ENCODE measurements at places on chromosomes 4 and X.

DNA sequence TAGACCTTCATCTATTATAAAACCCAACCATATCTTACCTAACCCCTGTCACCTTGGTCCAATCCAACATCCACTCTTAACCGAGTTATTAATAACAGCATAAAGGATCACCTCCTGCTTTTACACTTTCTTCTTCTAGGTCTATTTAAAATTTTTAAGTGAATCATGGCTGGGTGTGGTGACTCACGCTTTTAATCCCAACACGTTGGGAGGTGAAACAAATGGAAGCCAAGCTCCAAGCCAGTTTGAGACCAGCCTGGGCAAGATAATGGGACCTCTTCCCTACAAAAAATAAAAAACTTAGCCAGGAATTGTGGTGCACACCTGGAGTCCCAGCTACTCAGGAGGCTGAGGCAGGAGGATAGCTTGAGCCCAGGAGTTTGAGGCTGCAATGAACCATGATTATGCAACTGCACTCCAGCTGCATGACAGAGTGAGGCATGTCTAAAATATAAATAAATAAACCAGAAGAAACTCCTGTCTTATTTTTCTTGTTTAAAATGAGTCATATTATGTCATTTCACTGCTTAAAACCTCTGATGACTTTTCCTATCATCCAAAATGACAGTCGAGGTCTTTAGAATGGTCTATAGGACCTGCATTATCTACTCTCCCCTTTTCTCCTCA lies 188.4 kb downstream of the GASK1B start:
- DNase-seq: no peak

- DNase-seq: no peak
Measured at GRCh38 chr4:102217345-102217744, 127.9 kb downstream of the SLC39A8 start.

DNA sequence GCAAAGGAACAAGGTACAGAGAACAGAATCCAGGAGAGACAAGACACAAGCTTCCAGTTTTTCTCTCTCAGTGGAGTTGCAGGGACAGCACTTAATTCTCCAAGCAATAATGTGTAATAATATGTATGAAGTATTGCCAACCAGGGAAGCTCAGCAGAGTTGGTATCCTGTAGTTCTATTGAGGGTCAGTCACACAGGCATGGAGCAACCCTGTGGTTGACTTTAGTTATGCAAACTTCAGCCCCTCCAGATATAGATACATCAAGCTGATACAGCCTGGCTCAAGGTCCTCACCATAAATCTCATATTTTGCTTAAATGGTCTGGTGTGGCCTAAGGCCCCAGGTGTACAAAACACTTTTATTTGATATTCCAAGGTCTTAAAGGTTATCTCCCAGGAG lies 248.6 kb upstream of the EPHA5 start:
- DNase-seq: no peak

GRCh38 chrX:128216364-128216763 lies 164.2 kb upstream of the ACTRT1 start:
- DNase-seq: no peak

GRCh38 chr4:78747475-78747922 lies 28.7 kb upstream of the BMP2K start:
- no peak for DNase-seq

DNA sequence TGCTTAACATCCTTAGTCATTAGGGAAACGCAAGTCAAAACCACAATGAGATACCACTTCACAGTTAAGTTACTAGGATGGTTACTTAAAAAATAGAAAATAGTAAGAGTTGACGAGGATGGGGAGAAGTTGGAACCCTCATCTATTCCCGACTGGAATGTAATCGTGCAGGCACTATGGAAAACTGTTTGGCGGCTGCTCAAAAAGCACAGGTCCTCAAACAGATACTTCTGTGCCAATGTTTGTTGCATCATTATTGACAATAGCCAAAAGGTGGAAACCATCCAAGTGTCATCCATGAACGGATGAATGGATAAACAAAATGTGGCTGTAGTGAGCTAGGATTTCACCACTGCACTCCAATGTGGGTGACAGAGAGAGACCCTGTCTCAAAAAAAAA lies 11.7 kb downstream of the CTAG1B start:
- no peak for DNase-seq

DNA sequence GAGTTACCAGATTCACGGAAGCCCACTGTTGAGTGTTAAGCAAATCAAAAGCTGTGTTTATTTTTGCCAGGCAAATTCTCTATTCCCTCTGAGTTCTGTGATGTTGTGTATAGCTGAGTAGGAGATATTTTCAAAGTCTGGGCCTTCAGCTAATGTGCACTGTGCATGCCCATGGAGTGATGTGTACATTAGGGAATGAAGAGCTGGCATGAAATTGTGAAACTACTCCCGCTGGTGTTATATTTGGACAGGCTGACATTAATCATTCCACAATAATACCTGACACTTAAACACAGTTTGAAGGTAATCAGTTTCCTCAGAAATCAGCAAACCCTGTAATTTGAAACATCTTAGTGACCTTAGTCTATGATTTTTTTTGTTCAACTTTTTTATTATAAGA lies 88.1 kb upstream of the MBNL3 start:
- DNase-seq: no peak

DNA sequence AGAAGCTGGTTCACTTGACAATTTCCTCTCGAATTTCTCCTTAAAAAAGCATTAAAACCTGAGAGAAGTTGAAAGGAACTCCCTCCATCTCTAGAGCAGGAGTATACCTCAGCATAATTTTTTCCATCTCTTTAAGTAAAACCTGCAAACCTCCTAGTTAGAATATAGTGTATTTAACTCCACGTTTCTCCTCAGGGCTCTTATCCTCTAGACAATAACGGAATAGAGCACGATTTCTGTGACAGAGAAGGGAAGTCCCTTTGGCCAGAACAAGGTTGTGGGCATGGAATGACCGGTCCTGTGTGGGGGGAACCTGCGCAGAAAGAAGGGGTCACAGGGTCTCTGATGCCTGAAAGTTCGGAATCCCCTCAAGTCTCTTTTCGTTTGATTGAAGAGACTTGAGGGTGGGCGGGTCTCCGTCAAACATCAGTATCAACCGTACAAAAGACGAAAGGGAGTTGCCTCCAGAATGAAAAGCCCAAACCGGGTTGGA lies 697 bp downstream of the ZNF280C start:
- DNase-seq: no peak

- DNase-seq: no peak
Measured at GRCh38 chr4:111754003-111754402, 391.3 kb upstream of the FAM241A start.

DNA sequence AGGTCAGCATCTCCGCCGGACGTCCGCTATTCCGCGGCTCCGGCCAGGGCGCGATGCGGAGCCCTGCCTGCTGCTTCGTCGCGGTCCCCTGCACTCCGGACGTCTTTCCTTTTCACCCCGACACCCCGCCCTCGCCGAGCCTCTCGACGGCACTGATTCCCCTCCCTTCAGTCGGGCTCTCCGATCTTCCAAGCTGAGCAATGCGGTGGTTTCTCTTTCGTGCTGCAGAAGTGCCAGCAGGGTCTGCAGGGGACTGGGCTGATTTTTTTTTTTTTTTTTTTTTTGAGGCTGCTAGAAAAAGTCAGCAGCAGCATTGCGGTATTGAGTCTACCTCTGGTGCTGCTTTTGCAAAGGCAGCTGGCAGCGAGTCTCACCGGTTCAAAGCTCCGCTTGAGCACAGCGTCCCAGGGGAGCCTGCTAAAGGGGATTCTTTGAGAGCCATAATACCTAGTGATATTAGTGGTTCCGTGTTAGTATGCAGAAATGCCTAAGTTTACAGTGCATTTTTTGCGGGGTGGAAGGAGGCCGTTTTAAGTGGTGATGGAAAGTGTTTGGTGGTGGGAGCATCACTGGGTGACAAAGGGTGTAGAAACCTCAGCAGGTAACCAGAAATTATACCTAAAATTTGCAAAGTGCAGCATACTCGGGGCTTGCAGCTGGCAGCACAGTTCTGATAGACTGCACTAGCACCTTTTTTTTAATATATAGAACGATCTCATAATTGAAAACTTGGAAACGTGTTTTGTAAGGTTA lies 969 bp downstream of the STIM2 start:
- DNase-seq: peak; percentile 83

- DNase-seq: no peak
Measured at GRCh38 chrX:154530286-154530685, 14.3 kb upstream of the FAM3A start.

DNA sequence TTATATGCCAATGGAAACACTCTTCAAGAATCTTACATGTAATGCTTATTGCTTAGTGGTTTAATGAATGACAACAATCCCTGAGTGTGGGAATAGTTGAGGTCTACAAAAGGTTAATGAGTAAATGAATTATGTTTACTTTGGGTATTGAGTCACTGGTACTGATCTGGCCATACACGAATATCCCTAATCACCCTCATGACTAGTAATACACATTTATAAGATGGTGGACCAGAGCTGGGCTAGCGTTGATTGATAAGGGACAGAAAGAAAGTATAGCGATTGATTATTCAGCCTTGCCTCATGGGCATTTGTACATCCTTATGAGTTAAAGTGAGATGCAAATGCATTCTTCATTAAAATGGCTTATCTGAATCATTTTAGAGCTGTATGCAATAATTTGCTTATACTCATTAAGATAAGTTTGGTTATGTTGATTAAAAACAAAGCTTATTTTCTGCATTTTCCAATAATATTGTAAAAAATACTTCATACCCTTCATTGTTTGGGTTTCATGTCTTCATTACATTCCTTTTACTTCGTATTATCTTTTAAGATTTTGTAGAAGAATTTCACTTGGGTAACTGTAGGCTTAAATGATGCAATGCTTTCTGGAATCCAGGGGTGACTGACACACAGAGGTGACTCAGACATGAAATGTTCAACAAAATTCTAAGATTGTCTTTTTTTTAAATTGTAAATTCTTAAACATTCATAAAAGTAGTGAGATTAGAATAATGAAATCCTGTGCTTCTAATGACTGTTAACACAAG lies 47.4 kb downstream of the FGF2 start:
- DNase-seq: no peak

DNA sequence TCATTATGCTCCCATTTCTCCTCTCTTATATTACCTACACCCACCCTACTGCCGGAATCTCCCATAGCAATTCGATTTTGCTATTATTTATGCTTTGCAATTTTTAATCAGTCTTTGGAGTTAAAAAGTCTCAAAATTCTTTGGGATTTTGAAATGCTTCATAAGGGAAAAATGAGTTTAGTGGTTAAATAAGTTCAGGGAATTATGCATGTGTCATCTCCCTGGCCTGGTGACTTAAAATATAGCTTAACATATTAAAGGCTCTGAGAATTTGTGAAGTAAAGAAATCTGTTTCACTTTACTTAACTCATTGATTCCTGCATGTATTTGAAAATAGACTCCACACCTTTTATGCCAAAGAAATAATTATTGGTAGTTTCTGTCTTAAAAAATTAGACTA lies 185.1 kb upstream of the DIPK2B start:
- DNase-seq: no peak

DNA sequence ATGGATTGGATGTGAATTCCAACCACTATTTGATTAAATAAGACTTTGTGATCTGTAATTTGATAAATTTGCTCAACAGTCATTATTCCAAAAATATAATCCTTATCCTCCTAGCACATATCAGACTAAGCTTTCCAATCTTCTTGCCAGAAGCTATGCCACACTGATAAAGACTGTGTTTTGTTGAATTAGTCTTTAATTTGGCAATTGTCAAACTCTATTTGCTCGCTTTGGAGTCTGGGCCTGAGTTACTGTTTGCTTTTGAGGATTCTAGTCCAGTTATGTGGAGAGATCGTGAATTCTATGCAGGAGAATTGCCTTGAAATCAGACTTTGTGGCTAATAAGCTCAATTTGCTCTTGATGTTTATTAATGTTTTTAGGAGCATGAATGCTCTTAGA lies 10.9 kb upstream of the RNF150 start:
- DNase-seq: no peak

DNA sequence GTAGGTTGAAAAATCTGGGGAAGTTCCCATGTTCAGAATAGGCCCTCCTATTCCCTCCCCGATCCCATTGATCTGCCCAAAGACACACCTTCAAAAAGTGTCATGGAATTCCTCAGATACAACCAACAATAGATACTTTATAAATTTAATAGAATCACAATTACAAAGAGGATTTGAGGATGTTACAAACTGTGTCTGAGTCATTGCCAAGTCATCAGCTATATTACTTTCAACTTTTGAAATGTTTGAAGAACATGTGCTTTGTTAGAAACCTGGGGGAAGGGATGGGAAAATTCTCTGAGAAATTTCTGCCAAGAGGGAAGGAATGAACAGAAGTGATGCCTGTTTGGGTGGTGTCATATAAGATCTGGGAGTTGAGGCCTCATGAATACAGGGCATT lies 46.7 kb downstream of the KCNIP4 start:
- DNase-seq: no peak

GRCh38 chr4:108036213-108036612 lies 46.5 kb downstream of the HADH start:
- no peak for DNase-seq

- DNase-seq: peak; percentile 69
Measured at GRCh38 chr4:94406668-94407437, 44.9 kb upstream of the PDLIM5 start.

- no peak for DNase-seq
Measured at GRCh38 chr4:126081336-126081735, 766.6 kb downstream of the FAT4 start.

GRCh38 chrX:31057691-31058090 lies 14.2 kb downstream of the FTHL17 start:
- no peak for DNase-seq

Data from right hindlimb (tissue), 1 donor.